ENCODE measurements at places on chromosomes 1 and 21.

- DNase-seq = no peak
These were observed 74.5 kb downstream of the NFIA start for GRCh38 chr1:61156576-61157467.

DNA sequence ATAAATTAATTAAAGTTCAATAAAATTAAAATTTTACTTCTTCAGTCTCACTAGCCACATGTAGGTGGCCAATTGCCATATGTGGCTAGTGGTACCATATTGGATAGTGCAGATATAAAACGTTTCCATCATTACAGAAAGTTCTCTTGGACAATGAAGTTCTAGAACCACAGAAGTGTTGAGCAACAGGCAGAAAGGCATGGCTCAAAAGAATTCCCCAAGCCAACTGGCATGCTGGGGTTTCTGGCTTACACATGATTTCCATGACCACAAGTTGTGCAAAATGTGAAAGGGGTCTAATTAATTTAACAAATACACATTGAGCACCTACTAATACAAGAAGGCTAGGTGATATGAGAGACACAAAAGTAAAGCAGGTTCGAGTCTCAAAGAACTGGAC is 72.2 kb upstream of the CDC42BPA start:
- no peak for DNase-seq

GRCh38 chr1:2519729-2520128 is 6.7 kb downstream of the PANK4 start:
- no peak for DNase-seq

- DNase-seq = no peak
These were observed 77.5 kb downstream of the ZNF648 start for GRCh38 chr1:181984006-181984405.
